ENCODE measurements at places on chromosomes 2 and 18.

DNA sequence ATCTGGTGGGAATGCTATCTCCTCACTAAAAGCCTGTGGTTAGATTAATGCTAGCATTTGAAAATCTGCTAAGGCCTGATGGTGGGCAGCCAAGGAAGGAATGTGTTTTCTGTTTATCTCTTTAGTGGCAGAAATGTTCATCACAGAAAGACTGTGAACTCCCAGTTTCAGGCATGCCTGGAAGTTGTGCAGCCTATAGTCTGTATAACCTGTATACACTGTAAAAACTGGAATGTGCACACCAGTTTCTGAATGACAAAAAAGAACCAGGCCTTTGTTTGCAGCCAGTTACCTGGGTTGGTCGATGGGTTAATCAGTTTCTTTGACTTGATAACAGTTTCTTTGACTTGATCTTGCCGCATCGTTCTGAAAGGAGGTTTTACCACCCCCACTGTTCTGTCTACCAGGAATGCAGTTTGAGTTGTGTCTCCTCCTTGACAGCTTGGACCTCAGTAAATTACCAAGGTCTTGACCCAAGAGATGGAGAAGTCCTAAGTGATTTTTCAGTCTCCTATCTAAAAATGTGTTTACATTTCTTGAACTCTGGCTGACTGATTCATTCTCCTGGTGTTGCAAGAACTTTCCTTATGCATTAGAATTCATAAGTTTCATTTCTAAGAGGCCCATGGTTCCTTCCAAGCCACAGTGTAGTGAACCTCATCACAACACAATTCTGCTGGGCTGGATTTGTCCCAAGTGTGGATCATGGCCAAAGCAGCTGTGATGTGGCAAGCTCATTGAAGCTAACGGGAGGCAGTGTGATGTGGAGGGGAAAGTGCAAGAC, 62.2 kb downstream of the KIAA2012 start:
- peak; percentile 98 for DNase-seq

DNA sequence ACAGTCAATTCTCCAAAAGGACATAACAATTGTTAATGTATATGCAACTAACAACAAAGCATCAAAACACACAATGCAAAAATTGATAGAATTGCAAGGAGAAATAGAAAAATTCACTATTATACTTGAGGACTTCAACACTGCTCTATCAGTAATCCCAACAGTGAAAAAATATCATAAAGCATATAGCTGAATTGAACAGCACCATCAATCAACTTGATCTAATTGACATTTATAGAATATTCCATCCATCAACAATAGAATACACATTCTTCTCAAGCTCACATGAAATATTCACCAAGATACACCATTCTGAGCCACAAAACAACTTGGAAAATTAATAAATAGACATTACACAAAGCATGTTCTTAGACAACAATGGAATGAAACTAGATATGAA, 60.1 kb upstream of the ASXL3 start:
- DNase-seq = no peak

- no peak for DNase-seq
Measured at GRCh38 chr2:122805346-122805745, 1049.9 kb downstream of the TSN start.

DNA sequence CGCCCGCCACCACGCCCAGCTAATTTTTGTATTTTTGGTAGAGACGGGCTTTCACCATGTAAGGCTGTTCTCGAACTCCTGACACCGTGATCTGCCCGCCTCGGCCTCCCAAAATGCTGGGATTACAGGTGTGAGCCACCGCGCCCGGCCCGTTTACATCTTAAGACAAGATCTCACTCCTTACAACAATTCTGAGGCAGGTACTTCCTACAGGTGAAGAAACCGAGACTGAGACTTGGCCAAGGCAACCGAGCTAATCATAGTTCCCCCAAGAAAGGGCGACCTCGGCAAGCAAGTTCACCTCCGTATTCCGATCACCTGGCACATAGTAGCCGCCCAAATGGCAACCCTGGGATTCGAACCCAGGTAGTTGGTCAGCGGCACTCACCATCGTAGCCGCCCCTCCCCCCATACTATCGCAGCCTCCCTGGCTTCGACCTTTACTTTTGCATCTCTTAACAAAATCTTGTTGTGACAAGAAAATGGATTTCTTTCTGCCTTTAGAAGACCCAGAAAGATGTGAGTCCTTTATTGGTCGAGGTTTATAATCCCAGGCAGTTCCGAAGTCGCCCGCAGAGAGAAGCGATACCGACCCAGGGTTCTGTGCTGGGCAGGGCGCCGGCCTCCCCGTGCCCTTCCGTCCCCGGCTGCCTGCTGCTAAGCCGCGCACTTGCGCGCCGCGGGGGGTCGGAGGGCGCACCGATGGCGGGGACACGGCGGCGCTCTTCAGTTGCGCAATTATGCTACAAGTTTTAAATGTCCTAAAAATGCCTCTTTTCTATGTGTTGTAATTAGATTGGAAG, 1.1 kb upstream of the FZD5 start:
- peak; percentile 19 for DNase-seq

DNA sequence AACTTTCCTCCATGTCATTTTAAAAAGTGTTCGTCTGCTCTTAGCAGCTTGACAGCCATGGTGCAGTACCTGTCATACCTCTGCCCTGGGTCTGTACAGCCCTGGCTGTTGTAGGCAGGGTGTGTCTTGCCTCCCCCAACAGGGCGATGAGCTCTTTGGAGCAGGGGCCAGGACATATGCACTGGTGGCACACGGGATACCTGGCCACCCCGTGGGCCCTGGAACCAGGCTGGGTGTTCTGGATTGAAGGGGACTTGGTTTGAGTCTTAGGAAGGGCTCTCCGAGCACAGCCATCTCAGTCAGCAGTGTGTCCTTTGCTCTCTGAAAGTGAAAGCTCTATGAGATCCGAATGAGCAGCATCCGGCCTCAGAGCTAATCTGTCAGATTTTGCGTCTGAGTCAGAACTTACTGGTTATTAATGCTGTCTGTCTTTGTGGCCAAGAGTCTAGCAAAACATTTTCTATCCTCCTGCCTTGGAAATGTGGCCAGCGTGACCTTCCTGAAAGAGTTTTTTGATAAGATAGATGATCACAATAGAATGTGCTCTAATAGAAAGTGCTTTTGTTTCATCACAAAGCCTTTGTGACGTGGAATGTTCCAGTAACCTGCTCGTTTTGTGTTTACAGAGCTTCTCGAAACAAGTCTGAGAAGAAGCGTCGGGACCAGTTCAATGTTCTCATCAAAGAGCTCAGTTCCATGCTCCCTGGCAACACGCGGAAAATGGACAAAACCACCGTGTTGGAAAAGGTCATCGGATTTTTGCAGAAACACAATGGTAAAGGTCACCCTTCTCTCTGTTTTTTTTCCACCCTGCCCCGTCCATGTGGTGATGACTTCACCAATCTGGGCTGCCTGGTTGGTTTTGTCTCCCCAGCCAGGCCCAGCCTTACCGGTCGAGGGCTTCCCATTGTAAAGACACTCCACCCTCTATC, 77.3 kb upstream of the RPL31 start:
- DNase-seq = peak; percentile 59

DNA sequence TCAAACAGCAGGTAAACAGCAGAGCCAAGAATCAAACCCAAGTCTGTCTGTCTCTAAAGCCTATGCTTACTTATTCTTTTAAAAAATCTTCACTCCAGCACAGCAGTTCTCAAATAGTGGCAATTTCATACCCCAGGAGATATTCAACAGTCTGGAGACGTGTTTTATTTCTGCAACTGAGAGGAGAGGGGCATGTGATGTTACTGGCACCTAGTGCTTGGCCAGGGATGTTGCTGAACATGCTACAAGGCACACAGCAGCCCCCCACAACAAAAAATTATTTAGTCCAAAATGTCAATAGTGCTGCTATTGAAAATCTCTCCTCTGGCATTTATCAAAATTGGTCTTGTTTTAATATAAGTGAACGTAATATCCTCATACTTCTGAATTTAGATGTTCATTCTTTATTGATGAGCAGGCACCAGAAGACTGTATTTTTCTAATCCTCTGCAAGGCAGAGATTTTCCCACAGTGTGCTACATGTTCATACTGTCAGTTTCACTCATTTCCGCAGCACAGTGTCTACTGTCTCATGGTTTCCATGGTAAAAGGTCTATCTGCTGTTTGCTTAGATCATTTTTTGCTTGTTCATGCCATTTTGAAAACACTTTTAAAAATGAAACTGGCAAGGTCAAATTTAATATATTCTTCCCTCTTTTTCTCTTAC, 90.5 kb downstream of the LRATD1 start:
- no peak for DNase-seq

GRCh38 chr2:219001577-219002394, 8.6 kb upstream of the CRYBA2 start:
- DNase-seq = no peak

DNA sequence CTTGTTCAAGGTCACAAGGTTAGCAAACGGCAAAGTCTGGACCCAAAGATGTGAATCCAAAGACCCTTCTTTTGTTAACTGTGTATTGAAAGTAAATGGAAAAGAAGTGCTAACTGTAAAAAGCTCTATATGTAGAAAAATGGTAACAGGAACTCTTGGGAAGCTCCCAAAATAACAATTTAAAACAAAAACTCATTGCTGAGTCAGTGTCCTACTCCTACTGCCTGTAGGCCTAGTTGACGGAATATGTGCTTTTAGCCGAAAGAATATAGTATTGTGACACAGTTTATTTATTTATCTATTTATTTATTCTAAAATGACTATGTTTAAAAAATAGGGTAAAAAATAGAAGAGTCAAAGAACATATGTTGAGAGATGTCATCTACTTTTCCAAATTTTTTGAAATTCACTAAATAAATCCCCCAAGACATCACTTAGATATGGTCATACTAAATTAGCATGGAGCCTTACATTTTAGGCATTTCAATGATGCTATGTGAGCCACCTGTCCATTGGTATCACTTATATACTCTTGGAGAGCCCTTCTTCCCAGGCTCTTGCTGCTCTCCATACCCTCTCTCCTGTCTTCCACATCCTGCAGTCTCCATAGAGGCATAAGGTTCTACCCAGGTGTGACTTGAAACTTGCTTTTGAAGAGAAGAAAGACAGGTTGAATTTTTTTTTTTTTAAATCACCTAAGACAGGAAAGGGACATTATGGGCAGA, 13.7 kb downstream of the COL5A2 start:
- DNase-seq = peak; percentile 57

DNA sequence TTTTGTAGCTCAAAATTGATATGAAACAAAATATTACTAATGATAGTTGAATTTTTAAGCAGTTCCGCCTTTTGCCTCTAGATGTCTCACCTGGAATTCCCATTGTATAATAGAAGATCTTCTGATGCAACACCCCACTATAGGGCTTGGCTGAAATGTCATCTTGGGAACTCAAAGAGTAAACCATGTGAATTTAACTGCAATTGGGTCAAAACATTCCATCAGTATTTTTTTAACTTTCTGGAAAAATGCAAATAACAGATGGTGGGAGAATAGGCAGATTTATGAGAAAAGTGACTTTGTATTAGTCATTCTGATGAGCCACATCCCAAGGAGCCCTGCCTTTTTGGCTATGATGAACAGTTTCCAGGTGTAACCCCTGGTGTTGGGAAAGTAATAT, 489.9 kb downstream of the NYAP2 start:
- DNase-seq = peak; percentile 90

DNA sequence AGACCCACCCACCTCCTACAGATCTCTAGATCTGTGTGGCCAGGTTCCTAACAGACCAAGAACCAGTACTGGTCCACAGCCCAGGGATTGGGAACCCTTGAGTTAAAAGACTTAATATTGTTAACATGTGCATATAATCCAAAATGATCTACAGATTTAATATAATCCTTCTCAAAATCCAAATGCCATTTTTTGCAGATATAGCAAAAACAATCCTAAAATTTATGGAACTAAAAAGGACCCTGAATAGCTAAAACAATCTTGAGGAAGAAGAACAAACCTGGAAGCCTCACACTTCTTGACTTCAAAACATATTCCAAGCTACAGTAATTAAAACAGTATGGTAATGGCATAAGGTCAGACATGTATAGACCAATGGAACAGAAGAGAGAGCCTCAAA, 206.9 kb upstream of the SIX2 start:
- DNase-seq = no peak

DNA sequence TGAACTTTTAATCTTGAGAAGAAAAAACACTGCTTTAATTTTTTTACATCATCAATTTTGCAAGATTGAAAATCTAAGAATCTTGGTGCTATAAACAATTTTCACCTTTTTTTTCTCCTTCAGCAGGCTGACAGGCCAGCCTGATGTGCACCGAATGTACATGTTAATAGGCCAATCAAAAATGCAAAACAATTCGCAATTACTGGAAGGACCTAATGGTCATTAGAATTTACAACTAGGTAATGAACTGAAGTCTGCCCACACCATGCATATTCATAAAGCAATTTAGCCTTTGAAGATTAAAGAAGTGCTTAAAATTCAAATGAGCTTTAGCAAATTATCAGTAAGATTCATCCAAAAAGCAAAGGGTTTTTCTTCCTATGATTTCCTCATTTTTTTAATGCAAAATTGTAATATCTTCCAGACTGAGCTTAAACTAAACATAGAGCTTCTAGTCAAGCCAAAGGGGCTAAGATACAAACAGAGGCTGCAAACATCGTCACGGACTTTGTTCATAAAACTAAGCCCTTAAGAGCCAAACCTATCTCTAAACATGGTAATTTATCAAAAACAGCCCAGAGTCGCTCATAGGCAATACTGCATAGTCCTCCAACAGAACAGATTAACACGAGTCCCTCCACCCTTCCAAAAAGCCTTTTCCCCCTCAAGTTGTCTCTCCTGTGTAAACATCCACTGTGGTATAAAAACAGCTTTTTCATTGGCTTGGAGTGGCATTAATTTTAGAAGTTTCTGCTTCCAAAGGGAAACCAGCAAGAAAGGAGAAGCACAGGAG, 18.4 kb downstream of the BCL11A start:
- DNase-seq = no peak

DNA sequence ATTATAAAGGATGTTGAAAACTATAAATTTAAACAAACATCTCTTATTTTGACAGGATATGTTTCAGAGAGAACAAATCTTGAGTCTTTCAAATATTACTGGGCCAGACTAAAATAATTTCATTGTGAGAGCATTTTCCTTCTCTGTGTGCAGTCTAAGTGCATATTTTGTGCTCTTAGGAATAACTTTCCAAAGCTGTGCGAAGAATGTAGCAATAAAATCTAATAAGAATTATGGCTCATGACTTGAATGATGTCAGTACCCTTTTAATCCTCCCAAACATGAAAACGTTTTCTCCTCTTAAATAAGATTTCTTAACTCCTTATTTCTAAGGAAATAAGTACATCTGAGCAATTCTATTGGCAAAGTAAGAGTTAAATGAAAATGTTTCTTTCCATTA, 76.2 kb upstream of the EFEMP1 start:
- no peak for DNase-seq

GRCh38 chr18:79868811-79869541, 71.2 kb downstream of the KCNG2 start:
- DNase-seq = no peak

GRCh38 chr2:176496761-176497160, 227.5 kb downstream of the MTX2 start:
- DNase-seq = no peak

All from adipocyte (in vitro differentiated cells).